ENCODE measurements at places on chromosomes 1 and 21.
A peak's percentile ranks its signal among the peaks of the same experiment; 100 is the strongest.

- no peak for DNase-seq
Observed at GRCh38 chr21:26776310-26777021, 68.7 kb downstream of the ADAMTS1 start.

- no peak for DNase-seq
Observed at GRCh38 chr1:186236921-186237320, 138.1 kb downstream of the TPR start.

DNA sequence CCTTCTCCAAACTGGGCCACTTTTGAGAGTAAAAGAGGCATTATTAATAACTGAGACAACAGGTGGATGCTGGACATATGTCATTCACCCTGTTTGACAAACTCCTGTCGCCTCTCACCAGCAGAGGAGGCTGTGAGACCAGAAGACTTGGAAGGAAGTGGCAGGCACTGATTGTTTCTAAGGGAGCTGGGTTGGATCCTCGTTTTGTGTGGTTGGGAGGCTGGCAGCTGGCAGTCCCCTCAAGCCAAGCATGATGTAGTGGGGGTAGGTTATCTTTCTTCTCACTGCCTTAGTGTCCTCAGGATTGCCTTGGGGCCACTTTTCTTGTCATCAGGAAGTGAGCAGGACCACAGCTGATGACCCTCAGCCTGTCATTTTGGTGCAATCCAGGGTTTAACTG is 86.5 kb upstream of the KCNJ15 start:
- DNase-seq: no peak

GRCh38 chr1:114024049-114024448 is 44.8 kb downstream of the OLFML3 start:
- no peak for DNase-seq

DNA sequence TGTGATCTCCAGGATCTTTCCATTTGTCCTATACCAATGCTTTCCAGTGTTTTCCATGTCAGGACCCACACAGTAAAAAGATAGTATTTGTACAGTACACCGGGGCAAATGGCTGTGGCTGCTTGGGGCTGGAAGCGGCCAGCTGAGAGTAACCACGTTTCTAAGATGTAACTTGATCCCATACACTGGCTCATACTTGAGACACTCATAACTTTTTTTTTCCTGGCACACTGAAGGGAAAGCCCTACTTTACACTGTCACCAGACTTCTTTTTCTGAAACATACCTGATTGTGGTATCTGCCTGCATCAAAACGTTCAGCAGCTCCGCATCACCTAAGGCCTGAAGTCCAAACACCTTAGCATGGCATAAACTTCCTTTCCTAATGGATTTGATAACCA is 21.6 kb downstream of the VPS13D start:
- DNase-seq: no peak

- DNase-seq: no peak
Observed at GRCh38 chr1:111202366-111202706, 1.9 kb upstream of the DENND2D start.

GRCh38 chr1:20234788-20235535 is 48.6 kb upstream of the PLA2G2C start:
- DNase-seq: no peak

GRCh38 chr1:65425697-65426096 is 5.2 kb downstream of the LEPR start:
- DNase-seq: no peak

GRCh38 chr1:162732566-162733335 is 57.8 kb upstream of the HSD17B7 start:
- DNase-seq: peak; percentile 8

GRCh38 chr1:24619376-24619775 is 23.7 kb upstream of the SRRM1 start:
- DNase-seq: no peak

DNA sequence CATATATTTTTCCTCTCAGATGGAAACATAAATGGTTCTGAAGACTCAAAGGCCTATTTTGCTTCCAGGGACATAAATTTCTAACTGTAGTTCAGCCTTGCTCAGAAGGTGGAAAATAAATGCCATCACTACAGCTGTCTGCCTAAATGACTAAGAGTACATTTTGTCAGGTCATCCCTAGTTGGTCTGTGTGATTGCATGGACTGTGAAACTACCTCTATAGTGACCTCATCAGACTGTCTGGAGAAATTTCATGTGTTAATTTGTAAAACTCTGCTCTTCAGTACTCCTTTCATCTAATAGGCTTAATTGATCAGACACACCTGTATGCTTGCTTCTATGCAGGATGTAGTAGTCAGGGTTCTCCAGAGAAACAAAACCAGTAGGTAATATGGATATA is 886.9 kb downstream of the AMY1C start:
- DNase-seq: peak; percentile 2

DNA sequence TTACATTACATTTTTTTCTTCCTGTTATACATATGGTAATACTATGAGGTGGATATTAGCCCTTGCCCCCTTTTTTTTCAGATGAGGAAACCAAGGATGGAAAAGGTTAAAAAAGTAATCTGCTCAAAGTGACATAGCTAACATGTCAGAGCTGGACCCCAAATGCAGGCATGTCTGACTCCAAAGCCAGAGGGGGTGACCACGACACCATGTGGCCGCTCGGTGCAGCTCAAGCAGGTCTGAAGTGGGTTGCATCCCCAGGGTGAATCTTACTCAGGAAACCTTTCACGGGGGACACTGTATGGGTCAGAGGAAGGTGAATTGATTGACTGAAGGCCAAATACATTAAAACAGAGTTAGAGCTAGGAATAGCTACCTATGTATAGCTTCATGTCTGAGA is 34.8 kb downstream of the CD34 start:
- DNase-seq: no peak

- DNase-seq: no peak
Observed at GRCh38 chr1:163131981-163132380, 62.8 kb downstream of the RGS4 start.

GRCh38 chr1:229694053-229694693 is 68.1 kb downstream of the URB2 start:
- DNase-seq: no peak

DNA sequence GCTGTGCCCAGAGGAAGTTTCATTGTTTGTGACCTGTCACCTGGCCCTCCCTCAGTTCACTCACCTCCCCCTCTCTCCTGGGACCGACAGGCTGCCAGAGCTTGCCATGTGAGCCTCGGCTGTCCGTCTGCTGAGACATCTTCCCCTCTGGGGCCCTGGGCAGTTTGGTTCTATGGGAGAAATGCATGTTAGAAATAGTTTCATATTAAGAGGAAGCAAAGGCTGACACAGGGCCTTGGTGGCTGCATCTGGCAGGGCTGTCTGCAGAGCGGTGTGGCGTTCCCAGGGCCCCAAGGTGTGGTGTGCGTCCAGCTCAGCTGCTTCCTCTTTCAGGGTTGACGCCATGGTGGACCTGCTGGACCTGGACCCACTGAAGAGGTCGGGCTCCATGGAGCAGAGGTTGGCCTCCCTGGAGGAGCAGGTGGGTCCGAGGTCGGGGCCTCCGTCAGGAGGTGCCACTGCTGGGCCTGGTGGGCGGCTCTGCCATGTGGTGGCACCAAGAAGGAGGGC is 31.9 kb upstream of the LRRC3 start:
- no peak for DNase-seq

GRCh38 chr1:109818271-109818987 is 54.7 kb upstream of the EPS8L3 start:
- no peak for DNase-seq

DNA sequence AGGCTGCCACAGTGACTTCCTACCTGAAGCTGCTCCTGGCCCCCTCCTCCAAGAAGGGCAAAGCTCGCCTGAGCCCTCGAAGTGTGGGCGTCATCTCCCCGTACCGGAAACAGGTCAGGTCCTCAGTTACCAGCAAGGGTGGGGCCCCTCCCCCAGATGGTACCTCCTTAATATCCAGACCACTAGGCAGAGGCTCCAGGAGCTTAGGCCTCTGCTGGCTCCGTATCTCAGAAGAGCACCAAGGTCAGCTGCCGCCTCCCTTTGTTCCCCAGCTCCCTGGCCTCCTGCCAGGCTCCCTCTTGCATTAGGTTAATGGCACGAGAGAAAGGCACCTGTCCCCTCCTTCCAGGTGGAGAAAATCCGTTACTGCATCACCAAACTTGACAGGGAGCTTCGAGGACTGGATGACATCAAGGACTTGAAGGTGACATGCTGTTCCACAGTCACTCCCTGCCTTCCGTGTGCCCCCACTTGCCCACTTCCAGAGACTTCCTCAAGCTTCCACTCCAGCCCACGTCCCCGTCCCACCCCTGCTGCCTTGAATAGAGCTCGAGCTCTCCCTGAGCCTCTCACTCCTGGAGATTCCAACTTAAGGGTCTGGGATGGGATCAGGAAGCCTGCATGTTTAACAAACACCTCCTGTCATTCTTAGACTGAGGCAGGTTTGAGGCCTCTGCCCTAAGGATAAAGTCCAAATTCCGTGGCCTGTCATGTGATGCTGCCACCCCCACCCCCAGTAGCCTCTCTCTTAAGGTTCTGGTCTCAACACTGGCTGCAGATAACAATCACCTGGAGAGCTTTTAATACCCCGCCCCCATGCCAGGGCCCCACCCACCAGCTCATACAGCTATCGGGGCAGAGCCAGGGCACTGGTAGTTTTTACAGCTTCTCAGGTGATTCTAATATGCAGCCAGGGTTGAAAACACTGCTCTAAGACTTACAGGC is 8.3 kb downstream of the RHOC start:
- peak; percentile 61 for DNase-seq

DNA sequence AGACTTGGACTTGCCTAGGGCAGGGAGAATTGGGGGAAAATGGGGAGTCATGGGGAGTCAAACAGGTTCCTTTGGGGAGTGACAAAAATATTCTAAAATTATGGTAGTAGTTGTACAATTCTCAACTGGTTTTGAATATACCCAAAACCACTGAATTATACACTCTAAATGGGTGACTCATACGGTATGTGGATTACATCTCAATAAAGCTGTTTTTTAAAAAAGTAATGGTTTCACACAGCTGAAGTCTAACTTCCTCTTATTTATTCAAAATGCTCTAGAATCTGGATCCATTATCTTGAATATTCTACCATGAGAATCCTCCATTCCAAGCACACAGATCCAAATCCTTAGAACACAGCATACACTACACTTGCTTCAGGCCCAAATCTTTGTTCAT is 11.1 kb downstream of the EIF4G3 start:
- DNase-seq: no peak

DNA sequence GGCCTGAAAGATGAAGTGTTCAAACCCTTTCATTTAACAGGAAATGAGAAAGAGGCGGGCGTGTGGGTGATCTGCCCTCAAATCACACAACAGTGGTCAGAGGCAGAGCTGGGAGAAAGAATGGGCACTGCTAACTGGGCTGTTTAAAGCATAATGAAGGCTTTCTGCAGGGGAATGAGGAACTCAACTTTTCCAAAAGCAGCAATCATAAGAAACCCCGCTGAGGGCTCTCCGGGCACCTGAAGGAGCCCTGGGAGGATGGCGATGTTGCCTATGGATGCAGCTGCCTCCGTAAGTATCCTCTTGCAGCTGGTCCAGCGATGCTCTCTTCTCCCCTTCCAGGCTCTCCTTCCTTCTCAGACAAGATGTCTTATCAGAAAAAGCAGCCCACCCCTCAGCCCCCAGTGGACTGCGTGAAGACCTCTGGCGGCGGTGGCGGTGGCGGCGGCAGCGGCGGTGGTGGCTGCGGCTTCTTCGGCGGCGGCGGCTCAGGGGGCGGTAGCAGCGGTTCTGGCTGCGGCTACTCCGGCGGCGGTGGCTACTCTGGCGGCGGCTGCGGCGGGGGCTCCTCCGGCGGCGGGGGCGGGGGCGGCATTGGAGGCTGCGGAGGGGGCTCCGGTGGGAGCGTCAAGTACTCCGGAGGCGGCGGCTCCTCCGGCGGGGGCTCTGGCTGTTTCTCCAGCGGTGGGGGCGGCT is 1.2 kb downstream of the LORICRIN start:
- no peak for DNase-seq

- no peak for DNase-seq
Observed at GRCh38 chr1:82991569-82991968, 1007.4 kb downstream of the TTLL7 start.

GRCh38 chr1:39435597-39435996 is 55.8 kb upstream of the BMP8A start:
- no peak for DNase-seq

DNA sequence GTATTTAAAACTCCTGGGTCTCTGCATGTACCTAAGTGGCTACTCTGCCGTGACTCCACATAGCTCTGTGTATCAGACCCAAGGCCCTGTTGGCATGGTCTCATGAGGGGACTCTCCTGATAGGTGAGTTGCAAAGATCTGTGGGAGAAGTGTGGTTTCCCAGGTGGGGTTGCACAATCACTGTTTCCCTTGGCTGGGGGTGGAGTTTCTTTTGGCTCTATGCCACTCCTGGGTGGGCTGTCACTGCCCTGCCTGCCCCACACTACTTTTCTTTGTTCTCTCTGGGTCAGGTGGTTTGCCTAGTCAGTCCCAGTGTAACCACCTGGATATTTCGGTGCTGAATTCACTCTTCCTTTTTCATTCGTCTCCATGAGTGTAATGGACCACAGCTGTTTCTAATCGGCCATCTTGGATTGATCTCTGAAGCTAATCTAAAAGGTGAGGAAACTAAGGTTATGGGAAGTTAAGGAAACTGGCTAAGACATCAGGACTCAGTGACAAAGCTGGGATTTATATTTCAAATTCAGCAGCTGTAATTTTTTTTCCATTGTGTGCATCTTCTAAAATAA is 97.1 kb upstream of the CACYBP start:
- DNase-seq: no peak

DNA sequence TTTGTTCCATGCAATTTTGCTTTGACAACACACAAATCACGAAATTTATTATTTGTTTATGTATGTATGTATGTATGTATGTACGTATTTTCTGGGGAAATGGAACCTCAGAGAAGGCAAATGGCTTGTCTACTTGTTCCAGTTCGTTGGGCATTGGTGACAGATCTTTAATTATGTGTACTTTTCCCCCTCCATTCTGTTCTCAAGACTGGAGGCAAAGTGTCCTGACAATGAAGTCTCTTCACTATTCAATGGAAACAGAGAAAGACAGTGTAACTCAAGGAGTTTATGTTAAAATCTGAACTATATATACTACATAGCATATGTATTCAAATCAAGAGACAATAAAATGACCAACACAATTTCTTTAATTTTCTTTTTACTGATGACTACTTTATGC is 245.7 kb upstream of the PTBP2 start:
- no peak for DNase-seq

DNA sequence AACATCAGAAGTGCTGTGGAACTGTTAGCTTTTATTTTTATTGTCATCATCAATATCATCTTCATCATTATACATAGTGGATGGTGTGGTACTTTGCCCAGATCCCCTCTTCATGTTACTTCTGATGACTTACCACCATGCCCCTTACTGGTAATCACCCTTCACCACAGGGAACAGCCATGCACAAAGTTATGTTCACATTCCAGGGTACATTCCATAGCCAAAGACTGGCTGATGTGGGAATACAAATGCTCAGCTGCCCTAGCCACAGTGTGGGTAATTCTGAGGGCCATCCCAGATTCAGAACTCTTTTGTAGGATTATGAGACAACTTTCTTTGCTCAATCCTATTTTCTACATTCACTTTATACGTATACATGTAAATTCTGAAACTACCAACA is 691.3 kb upstream of the CXADR start:
- DNase-seq: no peak

DNA sequence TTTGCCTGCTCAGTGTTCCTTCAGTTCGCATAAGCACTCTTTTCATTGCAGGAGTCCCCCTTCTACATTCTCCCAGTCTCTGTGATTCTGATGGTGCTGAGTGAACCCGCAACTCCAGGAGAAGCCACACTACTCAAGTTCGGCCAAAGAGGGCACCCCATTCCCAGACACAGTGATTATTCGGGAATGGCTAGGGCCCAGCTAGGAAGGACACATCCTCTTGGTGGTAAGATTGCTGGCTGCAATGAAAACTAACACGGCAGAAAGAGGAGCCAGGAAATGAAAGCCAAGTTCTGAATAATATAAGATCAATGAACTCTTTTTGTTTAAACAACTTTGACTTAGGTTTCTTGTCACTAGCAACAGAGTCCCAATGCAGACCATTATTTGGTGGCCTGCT is 14.9 kb downstream of the CREG1 start:
- no peak for DNase-seq

Measured in HuH-7 (cell line).